Panc1 (cell line): ENCODE measurements at places on chromosomes 13 and 19.

- DNase-seq = no peak
These were observed 328.1 kb downstream of the MYO16 start for GRCh38 chr13:108957369-108958012.

DNA sequence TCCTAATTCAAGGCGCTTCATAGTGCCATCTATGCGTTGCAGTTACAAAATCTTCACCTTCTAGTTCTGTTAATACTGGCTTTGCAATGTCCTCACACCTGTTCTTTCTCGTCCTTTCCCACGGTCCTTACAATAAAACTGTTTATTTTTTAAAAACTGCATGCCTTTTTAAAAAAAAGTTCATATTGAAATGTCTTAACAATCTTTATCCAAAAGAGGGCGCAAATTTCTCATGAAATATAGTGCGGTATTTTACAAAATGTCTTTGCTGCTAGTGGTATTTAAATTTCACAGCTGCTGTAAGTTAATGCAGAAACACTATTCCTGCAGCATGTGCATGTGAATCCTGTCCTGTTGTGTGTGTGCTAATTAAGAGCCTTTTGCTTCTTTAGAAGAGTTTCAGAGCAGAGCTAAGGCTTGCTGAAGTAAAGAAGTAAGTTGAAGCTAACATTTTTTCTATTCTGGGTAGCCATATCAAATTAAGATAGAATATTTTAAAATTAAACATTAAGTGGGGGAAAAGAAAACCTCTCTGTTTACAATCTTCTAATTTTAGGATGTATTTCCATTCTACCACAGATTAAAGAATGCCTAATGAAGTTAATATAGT lies 15.8 kb upstream of the CLDN10 start:
- no peak for DNase-seq

DNA sequence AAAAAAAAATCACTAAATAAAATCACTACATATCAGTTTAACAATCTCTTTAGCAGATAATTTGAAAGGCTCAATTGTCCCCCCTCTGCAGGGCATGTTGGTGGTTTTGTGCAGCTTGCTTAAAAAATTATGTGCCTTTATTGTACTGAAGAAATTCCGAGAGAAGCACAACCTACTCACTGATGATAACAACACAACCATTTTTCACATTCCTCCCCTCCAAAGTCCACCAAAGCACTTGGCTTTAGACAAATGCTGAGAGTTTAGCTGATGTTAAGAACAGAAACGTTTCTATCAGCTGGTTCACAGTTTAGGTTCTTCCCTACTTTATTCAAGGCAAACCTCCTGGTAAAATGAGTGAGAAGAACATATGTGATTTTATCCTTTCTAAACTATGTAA lies 923 bp downstream of the DOCK9 start:
- DNase-seq = no peak

GRCh38 chr13:32408296-32409000 lies 19.5 kb downstream of the N4BP2L1 start:
- no peak for DNase-seq

DNA sequence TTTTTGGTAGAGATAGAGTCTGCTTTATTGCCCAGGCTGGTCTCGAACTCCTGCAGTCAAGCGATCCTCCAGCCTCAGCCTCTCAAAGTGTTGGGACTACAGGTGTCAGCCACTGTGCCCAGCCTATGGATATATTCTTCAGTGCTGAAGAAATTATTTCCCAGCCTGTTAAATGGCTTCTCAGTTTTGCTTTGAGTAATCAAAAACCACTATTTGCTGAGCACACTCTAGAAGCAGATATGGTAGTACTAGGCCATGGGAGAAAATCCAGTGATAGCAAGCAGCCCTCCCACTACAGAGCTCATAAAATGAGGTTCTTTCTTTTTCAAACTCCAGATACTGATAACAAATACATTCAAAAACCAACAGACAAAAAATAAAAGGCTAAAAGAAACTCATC lies 80.6 kb upstream of the CLDN10 start:
- DNase-seq = no peak

DNA sequence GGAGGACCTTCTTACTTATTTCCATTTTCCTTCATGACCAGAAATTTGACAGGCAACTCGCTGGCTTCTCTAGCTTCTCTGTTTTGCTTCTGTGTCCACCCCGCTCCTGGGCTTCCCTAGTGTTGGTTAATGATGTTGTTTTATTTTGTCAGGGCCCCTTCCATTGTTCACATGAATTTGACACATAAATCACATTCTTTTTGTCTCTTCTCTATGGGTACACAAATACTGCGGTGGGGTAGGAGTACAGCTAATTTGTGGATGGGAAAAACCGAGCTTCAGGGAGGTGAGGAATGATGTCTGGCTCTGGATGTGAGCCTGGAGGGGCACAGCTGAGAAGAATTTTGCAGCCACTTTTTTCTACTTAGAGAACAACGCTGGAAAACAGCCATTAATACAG lies 199.8 kb downstream of the DNAJC15 start:
- no peak for DNase-seq

DNA sequence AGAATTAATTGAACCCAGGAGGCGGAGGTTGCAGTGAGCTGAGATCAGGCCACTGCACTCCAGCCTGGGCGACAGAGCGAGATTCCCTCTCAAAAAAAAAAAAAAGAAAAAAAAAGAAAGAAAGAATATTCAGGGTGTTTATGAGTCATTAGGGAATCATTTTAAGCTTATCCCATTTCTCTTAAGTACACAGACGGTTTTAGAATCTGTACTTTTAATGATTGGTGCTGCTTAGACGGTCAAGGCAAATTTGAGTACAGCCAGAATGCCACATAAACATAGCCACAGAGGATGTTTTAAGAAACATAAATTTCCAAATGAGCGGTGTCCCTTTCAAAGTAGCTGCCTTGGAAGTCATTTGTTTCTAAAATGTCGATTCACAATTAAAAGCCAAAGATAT lies 2.6 kb downstream of the SPRYD7 start:
- no peak for DNase-seq

DNA sequence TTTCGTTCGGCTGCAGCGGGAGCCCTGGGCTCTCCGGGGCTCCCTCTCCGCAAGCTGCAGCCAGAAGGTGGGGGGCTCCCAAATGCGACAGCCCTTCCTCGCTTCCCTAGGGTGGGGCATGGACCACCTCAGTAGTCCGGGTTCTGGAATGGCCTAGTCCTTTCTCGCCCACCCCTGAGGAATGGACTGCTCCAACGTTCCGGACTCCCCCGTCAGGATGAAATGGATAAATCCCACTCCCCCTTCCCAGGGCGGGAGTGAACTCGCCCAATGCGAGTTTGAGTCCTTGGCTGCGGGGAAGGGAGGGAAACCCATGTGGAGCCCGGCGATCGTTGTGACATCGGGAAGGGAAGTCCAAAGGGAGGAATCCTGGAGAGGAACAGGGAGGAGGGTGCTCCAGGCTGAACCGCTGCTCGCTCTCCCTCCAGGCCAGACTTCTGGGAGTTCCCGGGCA lies 5.5 kb downstream of the HRC start:
- no peak for DNase-seq

GRCh38 chr13:59885076-59885475 lies 278.7 kb downstream of the DIAPH3 start:
- DNase-seq = no peak

GRCh38 chr13:37263871-37264270 lies 158.4 kb upstream of the CSNK1A1L start:
- no peak for DNase-seq

DNA sequence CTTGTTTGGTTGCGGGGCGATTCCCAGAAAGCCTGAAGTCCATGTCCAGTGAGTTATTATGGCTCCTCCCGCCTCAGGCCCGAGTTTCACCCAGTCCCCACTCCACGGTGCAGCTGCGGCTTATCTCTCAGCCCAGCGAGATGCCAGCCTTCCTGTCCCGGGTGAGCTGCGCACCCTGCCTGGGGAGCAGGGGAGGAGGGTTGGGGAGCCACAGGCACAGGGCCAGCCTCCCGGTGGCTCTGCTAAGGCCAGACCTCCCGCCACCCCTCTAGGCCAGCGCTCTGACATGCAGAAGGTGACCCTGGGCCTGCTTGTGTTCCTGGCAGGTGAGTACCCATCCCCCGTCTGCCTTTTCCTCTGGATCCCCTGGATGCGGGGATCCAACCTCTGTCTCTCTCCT lies 3.5 kb downstream of the FXYD3 start:
- DNase-seq = no peak

GRCh38 chr13:114124921-114125320 lies 7.5 kb downstream of the RASA3 start:
- DNase-seq = no peak

- no peak for DNase-seq
These were observed 155.6 kb upstream of the IRS2 start for GRCh38 chr13:109941951-109942350.

GRCh38 chr13:41660411-41660810 lies 203.1 kb downstream of the RGCC start:
- DNase-seq = no peak

DNA sequence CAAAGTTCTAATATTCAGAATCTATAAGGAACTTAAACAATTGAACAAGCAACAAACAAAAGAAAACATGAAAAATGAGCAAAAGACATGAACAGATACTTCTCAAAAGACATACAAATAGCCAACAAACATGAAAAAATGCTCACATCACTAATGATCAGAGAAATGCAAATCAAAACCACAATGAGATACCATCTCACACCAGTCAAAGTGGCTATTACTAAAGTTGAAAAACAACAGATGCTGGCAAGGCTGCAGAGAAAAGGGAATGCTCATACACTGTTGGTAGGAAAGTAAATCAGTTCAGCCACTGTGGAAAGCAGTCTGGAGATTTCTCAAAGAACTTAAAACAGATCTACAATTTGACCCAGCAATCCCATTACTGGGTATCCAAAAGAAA lies 74.3 kb downstream of the CRYL1 start:
- no peak for DNase-seq

DNA sequence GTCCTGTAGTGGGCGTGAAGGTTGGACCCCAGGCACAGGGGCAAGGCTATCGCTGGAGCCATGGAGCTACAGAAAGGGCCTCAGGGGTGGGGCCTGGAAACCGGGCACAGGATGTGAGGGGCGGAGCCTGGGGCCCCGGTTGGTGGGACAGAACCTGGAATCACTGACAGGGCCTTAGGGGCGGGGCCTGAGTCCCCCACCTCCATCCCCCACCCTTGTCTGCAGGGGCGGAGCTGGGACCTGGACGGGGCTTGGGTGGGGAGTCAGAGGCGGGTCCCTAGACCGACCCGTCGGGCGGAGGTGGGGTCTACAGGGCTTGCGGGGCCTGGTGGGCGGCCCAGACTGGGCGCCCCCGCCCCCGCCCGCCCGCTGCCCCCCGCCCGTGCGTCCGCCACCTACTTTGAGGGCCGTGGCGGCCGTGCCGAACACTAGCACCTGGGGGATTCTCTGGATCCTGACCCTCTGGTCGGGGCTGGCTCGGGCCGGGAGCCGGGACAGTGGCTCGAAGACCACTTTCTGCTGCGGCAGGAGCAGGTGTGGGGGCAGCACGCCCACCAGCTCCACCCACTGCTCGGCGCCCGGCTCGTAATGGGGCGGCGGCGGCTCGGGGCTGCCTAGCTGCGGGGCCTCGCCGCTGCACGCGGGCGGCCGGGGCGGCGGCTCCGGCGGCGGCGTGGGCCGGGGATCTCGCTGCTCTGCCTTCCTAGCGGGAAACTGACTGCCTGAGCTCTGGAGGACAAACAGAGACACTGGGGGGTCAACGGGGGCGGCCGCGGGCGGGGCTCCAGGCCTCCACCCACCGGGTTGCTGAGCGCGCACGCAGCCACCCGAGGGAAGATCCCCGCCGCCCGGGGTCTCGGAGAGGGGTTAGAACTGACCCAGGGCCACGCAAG lies 26.3 kb downstream of the DCAF15 start:
- DNase-seq = no peak
